ENCODE measurements at places on chromosomes 16 and 17.

DNA sequence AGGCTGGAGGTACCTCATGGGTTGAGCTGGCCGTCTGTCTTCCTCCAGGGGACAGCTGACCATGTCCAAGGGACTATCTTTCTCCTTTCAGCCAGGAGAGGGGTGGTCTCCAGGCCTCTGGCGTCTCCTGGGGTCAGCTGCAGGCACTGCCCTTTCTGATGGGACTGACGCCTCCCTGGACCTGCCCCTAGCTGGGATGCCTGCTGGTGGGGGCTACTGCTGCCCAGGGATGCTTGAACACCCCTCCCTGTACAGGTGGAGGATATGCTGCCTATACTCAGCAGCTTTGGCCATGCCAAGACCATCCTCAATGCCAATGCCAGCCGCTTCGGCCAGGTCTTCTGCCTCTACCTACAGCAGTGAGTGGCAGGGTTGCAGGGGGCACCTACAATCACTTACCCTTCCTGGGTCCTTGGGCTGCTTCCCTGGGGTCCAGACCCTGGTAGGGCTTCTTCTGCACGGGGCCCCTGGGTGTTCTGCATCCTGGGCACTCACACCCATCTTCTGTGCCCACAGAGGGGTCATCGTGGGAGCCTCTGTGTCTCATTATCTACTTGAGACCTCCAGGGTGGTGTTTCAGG, 4.2 kb downstream of the MYO15B start:
- DNase-seq: no peak

DNA sequence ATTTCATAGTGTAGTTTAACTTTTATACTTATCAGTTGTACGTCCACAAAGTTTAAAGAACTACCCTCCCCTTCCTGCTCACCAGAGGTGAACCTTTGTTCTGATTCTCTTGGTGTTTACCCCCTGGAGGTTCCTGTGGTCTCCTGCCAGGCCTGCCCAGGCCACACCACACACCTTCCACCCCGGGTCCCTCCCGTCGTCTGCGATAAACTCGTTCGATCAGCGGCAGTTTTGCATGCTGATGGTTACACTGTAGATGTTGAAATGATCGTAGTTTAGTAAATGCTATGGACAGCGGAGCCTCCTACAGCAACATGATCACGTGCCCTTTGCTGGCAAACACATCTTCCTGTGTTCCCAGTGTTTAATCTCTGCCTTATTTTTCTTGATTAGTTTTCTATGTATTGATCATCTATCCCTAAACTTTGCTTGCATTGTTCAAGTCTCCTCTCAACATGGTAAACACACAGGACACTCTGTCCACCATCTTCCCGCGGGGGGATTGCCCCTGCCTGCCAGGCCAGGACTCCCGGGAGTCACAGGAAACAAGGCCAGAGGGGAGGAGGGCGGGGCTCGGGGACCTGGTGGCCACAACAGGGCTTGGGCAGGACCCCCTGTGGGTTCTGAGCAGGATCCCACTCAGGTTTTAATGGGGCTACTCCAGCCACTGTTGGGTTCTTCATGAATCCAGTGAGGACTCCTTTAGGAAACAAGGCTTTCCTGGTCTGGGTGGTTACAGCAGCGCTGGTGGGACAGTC, 2.8 kb upstream of the ACSF3 start:
- no peak for DNase-seq

GRCh38 chr17:8552577-8553320, 77.8 kb downstream of the MYH10 start:
- DNase-seq: peak; percentile 1

- DNase-seq: no peak
These were observed 210.3 kb downstream of the SHISA9 start for GRCh38 chr16:13111747-13112146.

DNA sequence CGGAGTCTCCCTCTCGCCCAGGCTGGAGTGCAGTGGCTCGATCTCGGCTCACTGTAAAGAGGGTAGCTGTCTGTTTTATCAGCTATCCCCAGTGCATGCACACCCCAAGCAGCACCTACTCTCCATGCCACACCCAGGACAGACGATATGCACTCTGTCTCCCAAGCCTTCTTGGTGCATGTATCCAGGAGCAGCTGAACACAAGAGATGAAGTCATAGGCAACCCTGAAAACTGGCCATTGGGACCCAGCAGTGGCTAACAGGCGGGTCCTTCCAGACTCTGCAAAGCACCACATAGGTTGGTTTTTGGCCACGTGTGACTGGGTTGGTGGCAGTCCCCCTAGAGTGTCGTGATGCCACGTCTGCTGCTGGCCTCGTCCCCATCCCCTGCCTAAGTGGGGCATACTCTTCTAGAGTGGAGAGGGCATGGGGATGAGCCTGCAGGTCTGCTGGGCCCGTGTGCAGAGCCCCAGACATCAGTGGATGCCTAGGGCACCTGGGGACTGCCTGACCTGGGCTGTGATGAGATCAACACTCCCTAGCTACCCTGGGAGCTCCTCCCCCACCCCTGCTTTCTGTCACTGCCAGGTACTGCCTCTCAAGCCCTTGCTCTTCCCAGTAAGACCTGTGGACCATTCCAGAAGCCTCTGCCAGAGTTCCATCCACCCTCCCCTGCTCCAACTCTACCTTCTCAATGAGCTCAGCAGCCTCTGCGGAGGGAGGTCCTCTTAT, 9.3 kb downstream of the PDE6G start:
- DNase-seq: no peak

- no peak for DNase-seq
These were observed 116.5 kb downstream of the ANKFN1 start for GRCh38 chr17:56269556-56270389.
